ENCODE measurements at places on chromosomes 2 and 18.

GRCh38 chr2:86221066-86221684 is 21.9 kb downstream of the MRPL35 start:
- peak; percentile 71 for DNase-seq

- DNase-seq = no peak
These were observed 123.6 kb upstream of the STK17B start for GRCh38 chr2:196295005-196295404.

- no peak for DNase-seq
These were observed 107.2 kb downstream of the RNF152 start for GRCh38 chr18:61785588-61785987.

GRCh38 chr2:42725657-42726056 is 38.3 kb downstream of the OXER1 start:
- DNase-seq = no peak

GRCh38 chr18:57789759-57790158 is 13.4 kb downstream of the ATP8B1 start:
- no peak for DNase-seq

GRCh38 chr2:188529710-188530109 is 238.0 kb downstream of the GULP1 start:
- no peak for DNase-seq

DNA sequence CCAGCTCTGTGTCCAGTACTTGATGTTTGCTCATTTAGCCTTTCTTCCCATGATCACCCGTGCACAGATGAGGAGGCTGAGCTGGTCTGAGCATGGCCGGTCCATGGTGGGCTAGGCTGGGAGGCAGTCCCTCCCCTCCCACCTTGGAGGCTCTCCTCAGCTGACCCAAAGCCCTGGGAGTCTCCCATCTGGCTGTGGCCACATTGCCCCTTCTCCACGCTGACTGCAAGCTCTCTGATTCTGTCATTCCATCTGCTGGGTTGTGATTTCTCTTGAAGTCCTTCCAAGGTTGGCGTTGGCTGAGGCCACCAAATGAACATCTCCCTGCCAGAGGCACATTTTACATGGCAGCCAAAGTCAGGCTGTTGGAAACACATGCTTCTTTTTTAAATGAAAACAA is 44.0 kb downstream of the ACKR3 start:
- DNase-seq = no peak

GRCh38 chr2:153953761-153954160 is 82.0 kb downstream of the GALNT13 start:
- DNase-seq = no peak

DNA sequence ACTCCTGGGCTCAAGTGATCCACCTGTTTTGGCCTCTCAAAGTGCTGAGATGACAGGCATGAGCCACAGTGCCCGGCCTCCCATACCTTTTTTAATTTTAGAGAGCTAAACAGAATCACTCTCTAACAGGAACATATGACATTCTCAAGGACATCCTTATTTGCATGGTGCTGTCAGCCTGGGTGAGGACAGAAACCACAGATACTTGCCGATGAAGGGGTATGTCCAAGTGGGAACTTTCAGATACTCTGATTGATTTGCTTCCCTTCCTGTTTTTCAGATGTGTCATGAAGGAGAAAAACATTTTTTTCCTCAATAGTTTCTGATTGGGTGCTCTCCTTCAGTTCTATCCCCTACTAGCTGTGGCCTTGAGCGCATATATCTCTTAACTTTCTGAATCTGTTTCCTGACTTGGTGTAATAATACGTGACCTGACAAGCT is 49.6 kb downstream of the MYO3B start:
- DNase-seq = no peak

DNA sequence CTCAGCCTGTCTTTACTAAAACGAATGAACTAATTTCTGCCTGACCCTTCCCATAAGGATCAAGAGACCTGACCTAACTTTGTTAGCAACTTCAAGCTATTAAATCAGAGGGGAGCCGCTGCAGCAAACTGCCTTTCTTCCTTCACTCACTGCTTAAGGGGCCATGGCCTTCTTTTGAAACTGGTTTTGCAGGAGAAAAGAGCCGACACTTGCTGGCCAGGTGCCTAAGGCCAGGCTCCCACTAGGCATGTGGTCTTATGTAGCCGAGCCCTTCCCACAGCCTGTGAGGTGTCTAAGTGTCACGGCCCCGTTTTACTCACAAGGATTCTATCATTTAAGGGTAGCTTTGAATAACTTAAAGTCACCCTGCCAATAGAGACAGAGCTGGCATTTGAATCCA is 130.8 kb downstream of the ZNF236 start:
- no peak for DNase-seq

GRCh38 chr2:43065036-43065435 is 161.4 kb downstream of the ZFP36L2 start:
- DNase-seq = no peak

GRCh38 chr2:64649626-64650025 is 4.1 kb downstream of the SERTAD2 start:
- peak; percentile 63 for DNase-seq

DNA sequence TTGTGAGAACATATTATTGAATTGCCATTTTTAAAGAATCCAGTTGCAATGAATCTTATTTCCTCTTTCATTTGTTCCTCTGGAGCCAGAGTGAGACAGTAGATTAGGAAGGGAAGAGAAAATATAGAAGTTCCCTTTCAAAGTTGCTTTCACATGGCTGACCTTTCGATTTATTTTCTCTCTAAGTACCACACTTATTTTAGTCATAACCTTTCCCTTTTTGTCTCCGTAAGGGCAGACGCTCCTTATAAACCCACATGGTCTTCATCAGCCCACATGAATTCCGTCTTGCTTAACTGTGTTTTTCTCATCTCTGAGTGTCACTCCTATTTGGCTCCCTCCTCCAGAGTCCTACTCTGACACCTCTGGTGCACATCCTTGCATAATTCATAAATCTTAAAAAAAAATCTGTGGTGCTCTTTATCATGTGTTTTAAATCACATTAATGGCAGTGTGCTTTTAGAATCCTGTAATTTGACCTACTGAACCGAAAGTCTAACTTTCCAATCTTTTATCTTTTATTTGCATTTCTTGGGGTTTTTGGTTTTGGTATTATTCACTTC is 38.5 kb upstream of the ZNF396 start:
- no peak for DNase-seq

GRCh38 chr2:12151716-12152115 is 405.3 kb downstream of the LPIN1 start:
- DNase-seq = no peak

GRCh38 chr2:145777914-145778313 is 1258.0 kb upstream of the ZEB2 start:
- no peak for DNase-seq

GRCh38 chr2:231290321-231291015 is 92.0 kb downstream of the ARMC9 start:
- no peak for DNase-seq

DNA sequence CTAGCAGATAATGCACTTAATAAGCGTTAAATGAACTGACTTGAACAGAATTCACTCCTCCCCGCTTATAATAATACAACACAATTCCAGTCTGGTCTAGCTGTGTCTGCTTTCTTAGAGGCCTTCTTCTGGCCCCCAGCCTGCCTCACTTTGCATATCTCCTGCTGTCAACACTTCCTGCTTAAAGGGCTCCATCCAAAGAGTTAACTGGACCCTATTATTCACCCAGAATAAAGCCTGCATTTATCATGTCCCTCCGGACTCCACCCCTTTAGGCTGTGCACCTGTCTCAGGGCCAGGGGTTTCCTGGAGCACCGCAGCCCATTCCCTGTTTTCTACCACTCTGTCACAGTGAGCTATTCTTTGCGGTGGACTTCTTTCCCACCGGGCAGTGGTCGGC is 292.8 kb upstream of the FBXO11 start:
- no peak for DNase-seq

DNA sequence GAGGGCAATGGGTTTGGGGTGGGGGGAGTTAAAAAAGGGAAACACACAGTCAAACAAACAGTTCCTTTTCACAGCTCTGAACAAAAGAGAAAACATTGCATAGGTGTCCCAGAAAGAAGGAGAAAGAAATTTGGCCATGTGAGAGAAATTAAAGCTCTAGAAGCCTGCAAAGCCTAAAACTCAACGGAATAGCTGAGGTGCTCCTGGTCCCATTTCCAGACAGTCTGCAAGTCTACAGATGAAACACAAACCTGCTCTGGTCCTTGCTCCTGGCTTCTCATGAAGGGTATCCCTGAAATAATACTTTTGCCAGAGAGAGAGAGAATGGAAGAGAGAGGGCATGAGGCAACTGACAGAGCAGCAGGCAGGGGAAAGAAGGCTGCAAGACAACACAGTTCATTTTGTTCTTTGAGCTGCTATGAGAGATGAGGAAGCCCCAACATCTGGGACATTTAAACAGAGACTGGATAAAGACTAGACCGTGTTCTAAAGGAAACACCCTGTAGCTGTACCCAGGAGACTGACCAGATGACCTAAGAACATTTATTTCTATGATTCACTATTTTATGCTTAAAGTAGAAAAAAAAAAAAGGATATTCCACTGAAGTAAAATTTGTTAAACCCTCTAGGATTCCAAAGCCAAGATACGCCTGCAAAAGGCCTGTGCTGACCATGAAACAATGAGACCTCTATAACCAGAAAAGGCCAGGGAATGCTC is 57.3 kb upstream of the CYP26B1 start:
- no peak for DNase-seq

- DNase-seq = no peak
These were observed 46.9 kb downstream of the RMDN2 start for GRCh38 chr2:37971971-37972370.

- DNase-seq = no peak
These were observed 162.6 kb upstream of the SIX3 start for GRCh38 chr2:44778671-44779476.

Measured in NCI-H526 (cell line).